CD4-positive, alpha-beta T cell (primary cell): ENCODE measurements at places on chromosomes 13 and 19. TPM values are rescaled to one million over a fixed set of nuclear protein-coding genes. Genes with fewer than 3 reads are reported as not detected.

PRDX2 gene
- total RNA-seq: 65.9 TPM

ZNF98 gene
- total RNA-seq: not detected

ZNF358 gene
- 5.1 TPM for total RNA-seq

DLL3 gene
- total RNA-seq: not detected

SYCN gene
- total RNA-seq: not detected
